ENCODE measurements at places on chromosomes 13 and 19. TPM values are rescaled to one million over a fixed set of nuclear protein-coding genes. Genes with fewer than 3 reads are reported as not detected.

The POLR2E gene
- polyA plus RNA-seq: 120 TPM

DNA sequence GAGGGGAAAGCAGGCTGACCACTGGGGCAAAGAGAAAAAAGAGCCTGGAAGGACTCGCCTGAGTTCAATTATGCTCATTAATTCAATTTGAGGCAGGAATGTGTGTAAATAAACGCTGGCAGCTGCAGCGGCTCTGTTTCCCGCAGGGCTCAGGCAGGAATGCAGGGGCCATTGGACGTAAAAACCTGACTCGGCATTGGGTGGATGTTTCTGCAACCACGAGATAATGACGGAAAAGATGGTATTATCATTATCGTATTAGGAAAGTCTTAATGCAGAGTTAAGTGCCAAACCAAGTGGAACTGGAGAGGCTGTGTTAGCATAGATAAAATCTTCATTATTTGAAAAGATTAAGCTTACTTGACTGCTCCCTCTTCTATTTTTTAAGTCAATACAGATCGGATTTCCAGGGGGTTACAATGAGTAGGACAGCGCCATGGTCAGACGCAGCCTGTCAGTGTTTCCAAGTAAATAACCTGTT is 169.8 kb downstream of the SHISA2 start:
- no peak for DNase-seq

DNA sequence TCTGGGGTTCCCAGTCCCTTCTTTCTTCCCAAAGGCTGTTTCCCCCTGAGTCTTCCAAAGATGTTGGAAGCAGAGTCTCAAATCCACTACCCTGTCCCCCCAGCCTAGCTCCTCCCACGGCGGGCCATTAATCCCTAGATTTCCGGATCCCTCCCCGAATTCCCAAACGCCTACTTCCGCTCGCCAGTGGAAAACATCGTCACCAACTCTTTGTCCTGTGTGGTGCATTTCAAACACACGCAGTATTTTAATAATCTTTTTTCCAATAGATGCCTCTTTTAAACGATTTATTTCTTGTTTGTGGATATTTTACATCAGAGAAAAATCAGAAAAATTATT is 610 bp downstream of the ZNF791 start:
- no peak for DNase-seq

DNA sequence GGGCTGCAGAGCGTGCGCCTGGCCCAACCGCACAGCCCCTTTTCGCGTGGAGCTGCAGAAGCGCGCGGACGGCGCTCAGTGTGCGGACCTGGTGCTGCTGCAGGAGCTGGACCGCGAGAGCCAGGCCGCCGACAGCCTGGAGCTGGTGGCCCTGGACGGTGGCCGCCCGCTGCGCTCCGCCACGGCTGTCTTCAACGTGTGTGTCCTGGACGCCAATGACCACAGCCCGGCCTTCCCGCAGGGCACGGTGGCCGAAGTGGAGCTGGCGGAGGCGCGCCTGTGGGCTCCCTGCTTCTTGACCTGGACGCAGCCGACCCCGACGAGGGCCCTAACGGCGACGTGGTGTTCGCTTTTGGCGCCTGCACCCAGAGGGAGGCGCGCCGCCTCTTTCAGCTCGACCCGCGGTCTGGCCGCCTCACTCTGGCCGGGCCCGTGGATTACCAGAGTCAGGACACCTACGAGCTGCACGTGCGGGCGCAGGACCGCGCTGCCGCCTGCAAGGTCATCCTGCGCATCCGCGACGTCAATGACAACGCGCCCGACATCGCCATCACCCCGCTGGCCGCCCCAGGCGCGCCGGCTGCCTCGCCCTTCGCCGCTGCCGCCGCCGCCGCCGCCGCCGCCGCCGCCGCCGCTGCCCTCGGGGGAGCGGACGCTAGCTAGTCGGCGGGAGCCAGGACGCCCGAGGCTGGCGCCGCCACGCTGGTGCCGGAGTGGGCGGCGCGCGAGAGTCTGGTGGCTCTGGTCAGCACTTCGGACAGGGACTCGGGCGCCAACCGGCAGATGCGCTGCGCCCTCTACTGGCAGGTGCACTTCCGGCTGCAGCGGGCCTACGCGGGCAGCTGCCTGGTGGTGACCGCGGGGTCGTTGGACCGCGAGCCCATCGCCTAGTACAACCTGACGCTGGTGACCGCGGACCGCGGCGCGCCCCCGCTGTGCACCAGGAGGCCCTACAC is 172.2 kb downstream of the OLFM4 start:
- DNase-seq: peak; percentile 2

DNA sequence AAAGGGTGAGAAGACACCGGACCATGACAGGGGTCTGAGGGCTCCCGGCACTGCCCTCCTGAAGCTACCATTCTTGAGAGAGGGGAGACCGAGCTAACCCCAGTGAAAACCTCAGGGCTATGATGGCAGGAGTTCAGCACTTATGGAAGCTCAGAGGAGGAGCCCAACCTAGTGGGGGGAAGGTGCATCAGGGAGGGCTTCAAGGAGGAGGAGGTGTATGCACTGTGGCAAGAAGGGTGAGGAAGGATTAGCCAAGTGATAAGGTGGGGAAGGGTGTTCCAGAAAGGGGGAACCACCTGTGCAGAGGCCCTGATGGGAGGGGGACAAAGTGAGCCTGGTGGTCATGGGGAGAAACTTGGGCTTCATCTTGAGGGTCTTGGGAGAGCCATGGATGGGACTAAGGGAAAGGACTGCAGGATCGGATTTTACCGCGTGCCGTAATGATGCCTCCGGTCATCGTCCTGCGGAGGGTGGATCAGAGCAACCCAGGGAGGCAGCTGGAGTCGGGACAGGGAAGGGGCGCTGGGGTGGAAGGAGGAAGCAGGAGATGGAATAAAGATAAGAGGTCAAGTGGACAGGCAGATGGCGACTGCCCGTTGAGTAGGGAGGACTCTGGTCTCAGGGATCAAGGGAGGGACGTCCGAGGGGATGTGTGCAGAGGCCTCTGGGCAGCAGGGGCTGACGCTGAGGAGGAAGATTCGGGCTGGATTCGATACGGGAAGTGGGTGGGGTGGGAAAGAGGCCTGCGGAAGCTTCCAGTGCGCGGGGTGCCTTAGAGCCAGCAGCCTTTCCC is 13.3 kb upstream of the PSMD8 start:
- no peak for DNase-seq

DNA sequence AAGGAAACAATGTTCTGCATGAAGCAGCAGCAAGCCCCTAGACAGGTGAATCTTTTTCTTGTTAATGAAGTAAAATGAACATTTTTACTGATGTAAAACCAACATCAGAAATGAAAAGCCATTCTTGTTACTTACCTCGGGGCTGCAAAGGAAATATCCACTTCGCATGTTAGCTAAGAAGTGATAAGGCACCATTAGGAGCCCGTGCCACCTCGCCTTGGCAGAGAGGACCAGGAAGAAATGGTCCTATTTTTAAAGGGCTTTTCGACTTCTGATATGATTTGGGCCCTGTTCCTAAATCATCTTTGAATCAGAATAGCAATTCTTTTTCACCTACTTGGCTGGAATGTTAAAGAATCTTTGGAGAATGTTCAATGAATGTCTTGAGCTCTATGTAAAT is 183.2 kb downstream of the OXGR1 start:
- DNase-seq: no peak

DNA sequence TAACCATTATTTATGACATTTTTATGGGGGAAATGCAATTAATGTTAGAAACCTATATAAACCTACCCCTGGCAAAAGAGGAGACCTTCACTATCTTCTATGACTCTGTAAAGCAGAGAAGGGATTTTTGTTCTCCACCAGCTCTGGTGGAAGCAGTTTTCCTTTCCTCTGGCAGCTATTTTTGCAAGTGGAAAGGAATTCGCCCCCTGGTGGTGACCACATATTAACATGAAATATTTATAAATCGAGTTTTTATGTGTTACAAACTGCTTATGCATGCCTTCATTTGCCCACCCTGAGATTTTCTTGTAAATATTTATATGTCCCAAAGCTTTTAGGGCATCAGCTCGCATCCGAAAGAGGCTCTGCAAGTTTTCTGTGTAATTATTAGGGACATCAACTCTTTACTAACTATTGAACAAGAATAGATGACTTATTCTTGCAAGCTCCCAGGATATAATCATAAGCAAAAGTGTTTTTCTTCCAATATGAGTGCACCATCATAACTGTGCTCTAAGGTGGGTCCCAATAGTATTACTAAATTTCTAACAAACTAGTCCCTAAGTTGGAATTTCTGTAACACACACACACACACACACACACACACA is 62.4 kb downstream of the SERTM1 start:
- no peak for DNase-seq

DNA sequence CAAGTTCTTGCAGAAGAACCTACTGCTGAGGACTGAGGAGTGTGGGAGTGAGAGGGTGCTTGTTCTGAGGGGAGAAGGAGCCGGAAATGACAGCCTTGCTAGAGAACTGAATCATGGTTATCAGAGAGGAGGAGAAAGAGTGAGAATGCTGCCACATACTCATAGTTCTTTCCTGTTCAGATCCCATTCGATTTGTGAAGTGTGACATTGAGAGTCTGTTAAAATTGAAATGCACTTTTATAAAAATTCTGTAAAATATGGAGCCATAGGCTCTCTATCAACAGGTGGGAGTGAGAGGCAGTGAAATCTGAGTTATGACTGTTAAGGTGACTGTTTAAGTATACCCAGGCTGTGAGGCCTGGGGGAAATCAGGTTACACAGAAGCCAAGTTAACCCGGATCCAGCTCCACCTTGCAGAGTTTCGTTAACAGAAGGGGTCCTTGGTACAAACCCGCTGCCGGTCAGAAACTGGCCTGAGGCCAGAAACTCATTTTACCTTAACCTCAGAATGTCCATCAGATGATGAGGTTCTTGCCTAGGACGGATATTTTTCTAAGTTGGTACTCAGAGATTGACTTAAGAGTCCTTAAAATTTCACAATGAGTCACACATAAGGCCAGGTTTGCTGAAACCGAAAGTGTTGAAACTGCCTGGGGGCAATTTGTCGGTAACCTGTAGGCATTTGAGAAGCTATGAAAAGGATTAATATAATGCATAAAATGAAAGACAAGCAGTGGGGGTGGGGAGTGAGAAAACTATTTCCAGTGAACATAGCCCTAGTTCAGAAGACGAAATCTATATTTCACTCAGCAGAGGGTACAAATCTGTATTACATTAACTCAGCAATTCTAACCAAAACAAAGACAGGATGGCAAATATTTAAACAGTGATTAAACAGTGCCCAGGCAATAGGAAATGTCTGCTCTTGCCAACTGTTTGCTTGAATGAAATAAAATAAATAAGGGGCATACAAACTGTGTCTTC is 350.5 kb downstream of the KCNRG start:
- DNase-seq: peak; percentile 11

The HNRNPL gene
- polyA plus RNA-seq: 66.3 TPM

The TBC1D4 gene
- polyA plus RNA-seq: 138 TPM

The ZNF600 gene
- 20.4 TPM for polyA plus RNA-seq

- DNase-seq: no peak
These were observed 33.3 kb upstream of the MICU2 start for GRCh38 chr13:21637296-21637695.

DNA sequence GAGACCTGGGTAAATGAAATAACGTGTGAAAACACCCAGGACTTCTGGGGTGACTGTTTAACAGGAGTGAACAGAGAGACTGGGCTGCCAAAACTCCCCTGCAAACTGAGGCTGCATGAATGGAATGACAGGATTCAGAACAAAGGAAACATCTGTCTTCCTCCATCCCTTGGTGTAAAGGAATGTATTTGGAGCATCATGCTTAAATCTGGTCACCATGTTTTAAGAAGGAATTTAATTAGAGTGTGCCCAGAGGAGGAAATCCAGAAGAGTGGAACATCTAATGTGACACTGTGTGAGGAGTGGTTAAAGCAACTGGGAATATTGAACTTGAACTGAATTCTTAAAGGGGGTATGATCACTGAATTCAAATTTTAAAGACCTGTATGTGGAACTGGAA is 437.2 kb downstream of the LIG4 start:
- no peak for DNase-seq

- no peak for DNase-seq
These were observed 4.2 kb upstream of the TNFSF11 start for GRCh38 chr13:42569576-42570344.

- DNase-seq: no peak
These were observed 646.0 kb upstream of the SLITRK6 start for GRCh38 chr13:86445206-86445605.

GRCh38 chr13:21986602-21987001 is 315.7 kb downstream of the FGF9 start:
- no peak for DNase-seq

The KLHL1 gene
- polyA plus RNA-seq: not detected
